ENCODE measurements at places on chromosomes 4 and X.

- DNase-seq, result peak; percentile 71
Observed at GRCh38 chr4:143382596-143382995, 45.9 kb downstream of the GAB1 start.

- DNase-seq, result no peak
Observed at GRCh38 chr4:164484551-164484950, 269.4 kb upstream of the SMIM31 start.

DNA sequence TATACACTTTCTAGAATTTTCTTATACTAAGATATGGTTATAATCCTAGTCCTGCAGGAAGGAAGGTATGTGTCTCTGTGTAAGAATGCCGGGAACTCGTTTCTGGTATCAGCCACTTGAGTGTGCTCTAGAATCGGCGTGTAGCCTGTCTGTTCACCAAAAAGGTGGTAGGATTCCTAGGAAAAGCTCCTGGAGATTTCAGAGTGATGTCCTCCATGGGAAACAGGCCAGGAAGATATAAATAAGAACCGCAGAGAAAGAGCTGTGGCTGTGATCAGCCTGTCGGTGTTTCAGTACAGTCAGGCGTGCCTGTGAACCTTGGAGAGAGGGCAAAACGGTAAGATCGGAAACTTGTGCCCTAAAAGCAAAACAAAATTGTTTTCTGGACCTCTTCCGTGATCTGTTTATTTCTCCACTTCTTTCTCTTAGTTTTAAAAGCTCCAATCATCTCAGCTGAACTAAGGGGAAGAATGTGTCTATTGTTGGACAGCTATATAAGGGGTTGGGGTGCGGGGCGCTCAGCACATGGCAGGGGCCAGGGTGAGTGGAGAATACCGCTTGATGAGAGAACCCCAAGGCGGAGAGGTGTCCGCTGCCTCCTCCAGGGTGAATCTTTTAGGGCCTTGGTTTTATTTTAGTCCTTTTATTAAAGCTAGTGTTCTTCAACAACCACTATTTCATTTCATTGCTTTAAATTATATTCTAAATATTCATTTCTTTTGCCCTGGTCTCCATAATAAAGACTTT is 303.8 kb upstream of the TENM3 start:
- no peak for DNase-seq

DNA sequence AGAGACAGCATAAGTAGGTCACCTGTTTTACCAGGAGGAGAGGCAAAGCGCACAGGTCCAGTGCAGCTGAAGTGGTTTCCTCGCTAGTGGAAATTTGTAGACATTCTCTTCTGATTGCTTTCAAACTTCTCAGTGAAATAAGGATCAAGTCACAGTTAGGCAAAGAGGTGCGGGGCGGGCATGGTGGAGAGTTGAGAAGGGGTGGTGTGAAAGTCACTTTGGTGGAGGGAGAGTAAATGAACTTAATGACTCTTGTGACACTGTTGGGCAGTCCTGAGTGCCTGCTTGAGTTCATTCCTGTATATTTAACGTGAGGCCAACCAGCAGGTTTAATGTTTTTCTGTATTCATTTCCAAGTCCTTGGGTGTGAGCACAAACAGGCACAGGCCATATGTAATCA is 235.6 kb downstream of the TRIML1 start:
- no peak for DNase-seq

GRCh38 chr4:7430368-7430964 is 4.3 kb downstream of the PSAPL1 start:
- DNase-seq, result no peak
